Stimulated activated CD4-positive, alpha-beta T cell treated with anti-CD3 and anti-CD28 coated beads, TNF-alpha, amount 100 ng/mL, for 24 hours (primary cell): ENCODE measurements at places on chromosomes 11 and 22.

DNA sequence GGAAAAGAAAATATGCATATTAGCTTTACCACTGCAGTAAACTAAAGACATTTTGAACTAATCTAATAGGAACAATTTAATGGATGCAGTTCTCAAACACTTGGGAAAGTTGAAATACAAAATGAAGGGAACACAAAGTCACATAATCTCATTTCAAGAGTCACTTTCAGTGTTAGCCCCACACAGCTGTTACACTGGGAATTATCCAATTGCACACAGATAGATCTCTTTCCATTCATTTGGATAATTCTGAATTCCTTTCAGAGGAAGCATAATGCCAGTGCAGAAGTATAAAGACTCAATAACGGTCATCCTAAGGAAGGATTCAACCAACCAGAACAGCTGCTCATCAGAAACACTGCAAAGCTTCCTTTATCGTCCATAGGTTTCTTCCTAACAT lies 173.3 kb downstream of the GRIA4 start:
- DNase-seq, result no peak

DNA sequence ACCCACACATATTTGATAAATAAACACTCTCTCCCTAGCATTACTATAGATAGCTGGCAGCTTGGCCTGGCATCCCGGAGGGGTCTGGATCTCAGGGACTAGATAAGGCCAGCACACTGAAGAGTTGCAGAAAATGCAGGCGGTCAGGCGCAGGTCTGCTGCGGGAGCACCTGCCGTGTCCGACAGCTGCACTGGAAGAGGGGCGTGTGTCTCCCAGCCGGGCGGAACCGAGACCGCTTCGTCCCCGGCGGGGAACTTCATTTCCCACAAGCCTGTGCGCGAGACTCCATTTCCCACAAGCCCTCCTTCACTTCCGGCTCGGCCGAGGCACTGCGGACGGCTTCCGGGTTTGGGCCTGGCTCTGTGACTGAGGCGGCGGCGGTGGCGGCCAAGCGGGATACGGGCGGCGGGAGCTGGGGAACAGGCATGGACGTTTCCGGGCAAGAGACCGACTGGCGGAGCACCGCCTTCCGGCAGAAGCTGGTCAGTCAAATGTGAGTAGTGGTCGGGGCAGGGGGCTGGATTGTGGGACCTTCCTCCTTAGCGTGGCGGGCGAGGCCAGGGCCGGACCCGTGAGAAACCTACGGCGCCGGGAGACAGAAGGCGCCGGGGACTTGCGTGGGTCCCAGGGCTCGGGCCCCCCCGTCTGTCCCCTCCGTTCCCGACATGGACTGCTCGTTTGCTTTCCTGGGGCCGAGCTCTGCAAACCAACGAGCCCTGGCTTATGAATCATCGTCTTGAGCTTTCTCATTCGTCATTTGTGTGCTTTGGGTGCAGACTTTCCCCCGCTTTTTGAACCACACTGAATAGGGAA lies at the start of gene MED15:
MED15 (plus strand) TSS at position 358 of the 814 bp plus-strand sequence; CDS start at position 427, 69 bp downstream.
- peak; percentile 90 for DNase-seq

GRCh38 chr22:24727218-24727851 lies 47.2 kb downstream of the PIWIL3 start:
- no peak for DNase-seq

- DNase-seq, result no peak
Observed at GRCh38 chr11:69304686-69305085, 10.7 kb downstream of the MYEOV start.

- DNase-seq, result no peak
Observed at GRCh38 chr11:76161261-76161961, 44.9 kb downstream of the WNT11 start.

DNA sequence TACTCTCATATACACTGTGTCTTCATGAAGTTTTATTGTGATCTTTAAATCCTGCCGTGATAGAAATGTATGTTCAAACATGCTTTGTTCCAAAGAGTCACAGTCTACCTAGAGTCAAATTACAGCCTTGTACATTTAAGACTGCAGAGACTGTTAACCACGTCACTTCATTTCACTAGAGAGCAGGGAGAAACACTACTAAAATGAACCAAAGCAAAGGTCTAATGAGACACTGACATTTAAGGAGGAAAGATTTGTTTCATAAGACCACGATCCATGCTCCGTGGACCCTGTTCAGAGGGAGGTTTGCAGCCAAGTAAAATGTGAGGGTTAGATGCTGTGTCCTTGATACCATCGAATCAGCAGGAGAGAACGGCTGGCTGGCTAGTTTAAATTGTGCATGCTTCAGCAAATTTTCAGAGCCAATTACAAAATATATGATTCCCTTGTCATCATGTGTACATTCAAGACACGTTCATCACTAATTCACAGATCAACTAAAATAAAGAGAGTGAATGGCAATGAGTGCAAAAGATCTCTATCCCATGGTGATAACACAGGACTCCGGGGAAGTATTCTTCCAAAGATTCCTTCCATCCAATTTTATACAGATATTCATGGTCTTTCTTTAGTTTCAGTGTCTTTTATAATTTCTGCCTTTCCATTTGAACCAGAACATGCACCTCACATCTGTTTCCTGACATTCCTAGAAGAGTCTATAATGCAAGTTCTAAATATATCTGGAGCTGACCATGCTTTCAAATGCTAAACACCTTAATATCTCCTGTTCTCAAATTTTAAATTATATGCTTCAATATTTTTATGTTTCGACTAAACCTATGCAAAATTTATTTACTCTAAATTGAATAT lies 960.9 kb upstream of the FAT3 start:
- DNase-seq, result no peak

DNA sequence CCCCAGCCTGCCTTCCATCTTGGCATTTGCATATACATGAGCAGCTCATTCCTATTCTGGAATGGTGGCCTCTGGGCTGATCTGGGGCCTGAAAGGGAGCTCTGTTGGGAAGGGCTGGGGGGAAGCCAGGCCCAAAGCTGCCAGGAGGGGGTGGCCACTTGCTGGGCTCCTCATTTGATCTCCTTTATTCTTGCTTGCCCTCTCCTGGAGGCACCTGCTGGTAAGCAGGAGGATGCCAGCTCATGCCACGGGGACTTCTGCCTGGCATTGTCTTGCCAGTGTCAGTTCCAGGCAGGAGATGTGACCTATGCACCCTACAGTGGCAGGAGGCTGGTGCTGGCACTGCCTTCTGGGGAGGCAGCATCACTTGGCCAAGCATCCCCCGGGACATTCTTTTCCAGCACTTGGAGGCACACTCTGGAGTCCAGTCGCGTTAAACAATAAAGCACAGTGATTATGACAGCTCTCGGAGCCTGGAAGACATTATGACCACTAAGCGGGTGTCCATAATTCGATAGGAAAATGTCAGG lies 128.3 kb downstream of the NTM start:
- DNase-seq, result no peak

GRCh38 chr22:26313291-26313690 lies 115.8 kb upstream of the ASPHD2 start:
- DNase-seq, result no peak

- no peak for DNase-seq
Observed at GRCh38 chr11:117443266-117444186, 115.9 kb downstream of the CEP164 start.

GRCh38 chr11:69260622-69261021 lies 33.3 kb upstream of the MYEOV start:
- DNase-seq, result no peak

GRCh38 chr11:126331286-126331685 lies 24.2 kb upstream of the ST3GAL4 start:
- DNase-seq, result no peak

GRCh38 chr11:85762226-85762625 lies 48.7 kb downstream of the SYTL2 start:
- no peak for DNase-seq

DNA sequence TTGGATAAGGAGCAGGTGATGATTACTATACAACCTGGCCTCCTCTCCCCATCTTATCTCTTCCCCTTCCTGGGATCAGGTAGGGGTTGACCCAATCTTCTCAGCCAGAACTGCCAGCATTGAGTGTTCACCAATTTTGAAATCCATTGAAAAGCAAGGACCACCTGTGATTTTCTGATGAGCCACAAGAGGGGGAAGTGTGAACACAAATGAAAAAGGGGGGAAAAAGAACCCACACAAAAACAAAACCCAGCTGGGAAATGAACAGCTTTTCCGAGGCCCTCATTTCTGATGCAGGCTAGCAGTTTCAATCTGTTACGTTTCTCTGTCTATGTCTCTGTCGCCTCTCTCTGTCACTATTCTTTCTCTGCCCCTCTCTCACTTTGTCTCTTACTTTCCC lies 161.9 kb downstream of the INSC start:
- DNase-seq, result no peak

DNA sequence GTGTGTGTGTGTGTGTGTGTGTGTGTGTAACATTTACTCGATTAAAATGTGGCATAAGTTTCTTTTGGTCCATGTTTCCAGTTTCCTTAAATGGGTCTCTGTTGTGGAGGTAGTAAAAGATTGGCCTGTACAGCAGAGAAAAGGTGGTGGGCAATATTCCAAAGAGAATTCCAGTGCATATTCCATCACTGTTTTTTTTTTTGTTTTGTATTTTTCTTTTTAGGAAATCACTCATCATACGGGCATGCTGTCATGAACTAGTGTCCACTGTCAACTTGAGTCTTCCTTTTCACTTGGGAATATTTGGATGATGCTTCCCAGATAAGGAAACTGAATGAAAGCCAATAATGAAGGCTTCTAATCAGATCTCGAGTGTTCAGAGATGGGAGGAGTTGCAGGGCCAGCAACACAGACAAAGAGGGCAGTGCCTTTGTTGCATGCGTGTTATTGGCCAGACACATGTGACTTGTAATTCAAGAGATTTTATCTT lies 95.2 kb upstream of the PDGFD start:
- no peak for DNase-seq

DNA sequence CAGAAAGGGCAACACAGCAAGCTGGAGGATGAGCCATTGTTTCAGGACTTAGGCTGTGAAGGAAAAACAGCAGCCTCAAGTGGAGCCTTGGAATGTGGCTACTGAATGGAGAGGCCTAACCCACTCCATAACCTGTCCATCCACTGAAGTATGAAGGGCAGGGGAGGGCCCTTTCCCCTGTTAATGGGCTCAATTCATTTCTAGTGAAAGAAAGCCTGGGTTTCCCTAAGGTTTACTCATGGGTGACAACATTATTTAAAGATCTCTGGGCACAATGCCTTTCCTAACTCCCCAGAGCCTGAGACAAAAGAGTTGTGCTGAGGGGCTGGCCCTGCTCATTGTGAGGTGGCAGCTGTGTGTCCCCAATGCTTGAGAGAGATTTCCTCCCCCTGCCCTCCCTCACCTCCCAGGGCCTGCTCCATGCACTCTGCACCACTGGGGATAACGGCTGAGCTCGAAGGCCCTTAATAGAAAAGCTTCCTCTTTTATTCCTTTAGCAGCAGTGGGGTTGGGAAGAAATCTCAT lies 83.8 kb downstream of the ME3 start:
- no peak for DNase-seq

DNA sequence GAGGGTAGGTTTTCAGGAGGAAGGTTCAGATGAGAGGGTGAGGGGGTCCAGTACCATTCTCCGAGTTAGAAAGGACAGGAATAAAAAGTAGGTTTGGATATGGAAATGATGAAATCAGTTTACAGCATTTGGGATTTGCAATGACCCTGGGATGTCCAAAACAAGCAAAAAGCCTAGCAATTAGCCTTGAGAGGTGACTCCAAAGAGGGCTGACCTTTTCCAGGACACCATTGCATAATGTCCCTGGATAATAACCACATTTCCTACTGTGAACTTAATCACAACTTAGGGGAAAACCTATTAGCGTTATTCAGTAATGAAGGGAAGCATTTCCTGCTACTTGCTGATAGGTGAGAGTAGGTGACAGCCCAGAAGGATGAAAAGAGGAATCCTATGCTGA lies 101.4 kb upstream of the ARHGAP42 start:
- no peak for DNase-seq

DNA sequence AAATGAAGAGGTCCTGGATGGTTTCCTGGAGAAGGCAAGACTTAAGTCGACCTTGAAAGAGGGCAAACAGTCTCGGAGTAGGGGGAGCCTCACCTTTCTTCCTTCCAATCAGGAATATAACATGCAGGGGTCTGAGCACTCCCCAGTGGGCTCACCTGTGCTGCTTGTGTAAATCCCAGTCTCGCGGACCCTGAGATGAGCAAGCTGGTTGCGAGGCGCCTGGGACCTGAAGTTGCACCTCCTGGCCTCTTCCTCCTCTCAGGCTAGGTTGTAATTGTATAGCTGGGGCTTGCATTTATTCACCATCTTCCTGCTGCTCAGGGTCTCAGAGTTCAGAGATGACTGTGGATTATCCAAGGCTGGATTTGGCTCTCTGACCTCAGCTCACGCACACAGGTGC lies 7.5 kb upstream of the WBP2NL start:
- no peak for DNase-seq

GRCh38 chr11:74932169-74932568 lies 16.7 kb downstream of the XRRA1 start:
- no peak for DNase-seq

GRCh38 chr22:39432361-39432811 lies 24.4 kb upstream of the MGAT3 start:
- no peak for DNase-seq

GRCh38 chr22:31897842-31898805 lies 46.2 kb upstream of the YWHAH start:
- DNase-seq, result no peak

GRCh38 chr11:17076517-17077239 lies 789 bp downstream of the RPS13 start:
- no peak for DNase-seq

- no peak for DNase-seq
Observed at GRCh38 chr11:18615628-18616392, 16.2 kb downstream of the MISFA start.

DNA sequence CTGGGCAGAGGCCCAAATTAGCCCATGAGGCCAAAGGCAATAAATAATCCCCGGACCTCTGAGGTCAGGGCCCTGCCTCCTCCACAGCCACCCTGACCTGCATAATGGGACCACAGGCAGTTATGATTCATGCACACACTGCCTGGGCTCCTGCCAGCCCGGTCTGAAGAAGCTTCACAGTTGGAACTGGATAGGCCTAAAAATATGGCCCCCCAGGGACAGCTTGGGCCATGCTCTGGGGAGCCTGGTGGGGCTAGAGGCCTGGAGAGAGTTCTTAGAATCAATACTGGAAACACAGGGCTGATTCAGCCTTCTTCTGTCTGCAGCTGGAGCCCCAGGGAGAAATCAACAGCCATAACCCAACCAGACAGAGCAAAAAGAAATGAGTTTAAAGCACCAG lies 112.8 kb upstream of the CADM1 start:
- DNase-seq, result no peak

GRCh38 chr11:44506375-44507016 lies 59.0 kb upstream of the CD82 start:
- DNase-seq, result no peak

DNA sequence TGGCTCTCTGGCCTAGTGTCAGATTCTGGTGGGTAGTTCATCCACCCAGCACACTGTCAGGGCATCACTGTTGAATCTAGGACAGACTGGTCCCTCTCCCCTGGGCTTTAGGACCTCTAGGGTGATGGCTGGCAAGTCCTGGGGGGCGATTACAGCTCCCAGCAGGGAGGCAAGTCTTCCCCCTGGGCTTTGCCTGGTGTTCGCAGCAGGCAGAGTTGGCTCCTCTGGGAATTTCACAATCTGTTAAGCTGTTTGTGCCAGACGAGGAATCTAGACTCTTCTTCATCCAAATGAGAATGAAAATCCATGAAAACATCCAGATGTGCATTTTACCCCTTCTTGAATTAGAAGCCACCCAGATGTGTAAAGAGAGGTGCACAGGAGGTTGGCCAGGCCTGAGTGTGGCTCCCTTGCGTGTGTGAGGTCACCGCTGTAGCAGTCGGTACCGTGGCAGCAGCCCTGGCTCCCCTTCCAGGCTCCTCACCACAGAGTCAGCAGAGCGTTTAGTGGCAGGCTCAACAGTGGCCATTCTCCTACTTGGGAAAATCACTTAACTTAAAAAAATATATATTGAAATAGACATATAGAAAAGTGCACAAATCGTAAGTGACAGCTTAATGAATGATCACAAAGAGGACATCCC lies 99.9 kb upstream of the TBCEL start:
- no peak for DNase-seq
